ENCODE measurements at places on chromosomes 6 and 20.

- H3K27me3 ChIP-seq = no peaks in the 10 kb centered on the region
- H3K4me3 ChIP-seq = peak within 1 kb of the TSS; percentile 92
- H3K36me3 ChIP-seq = no peaks in the 10 kb centered on the region
- peak within 1 kb of the TSS; percentile 89 for H3K27ac ChIP-seq
These were observed at the start of gene DNAAF9 for GRCh38 chr20:3407040-3407770. TSS of gene DNAAF9 (minus strand) at chr20:3407669. CDS start at chr20:3407557, 112 bp downstream.

DNA sequence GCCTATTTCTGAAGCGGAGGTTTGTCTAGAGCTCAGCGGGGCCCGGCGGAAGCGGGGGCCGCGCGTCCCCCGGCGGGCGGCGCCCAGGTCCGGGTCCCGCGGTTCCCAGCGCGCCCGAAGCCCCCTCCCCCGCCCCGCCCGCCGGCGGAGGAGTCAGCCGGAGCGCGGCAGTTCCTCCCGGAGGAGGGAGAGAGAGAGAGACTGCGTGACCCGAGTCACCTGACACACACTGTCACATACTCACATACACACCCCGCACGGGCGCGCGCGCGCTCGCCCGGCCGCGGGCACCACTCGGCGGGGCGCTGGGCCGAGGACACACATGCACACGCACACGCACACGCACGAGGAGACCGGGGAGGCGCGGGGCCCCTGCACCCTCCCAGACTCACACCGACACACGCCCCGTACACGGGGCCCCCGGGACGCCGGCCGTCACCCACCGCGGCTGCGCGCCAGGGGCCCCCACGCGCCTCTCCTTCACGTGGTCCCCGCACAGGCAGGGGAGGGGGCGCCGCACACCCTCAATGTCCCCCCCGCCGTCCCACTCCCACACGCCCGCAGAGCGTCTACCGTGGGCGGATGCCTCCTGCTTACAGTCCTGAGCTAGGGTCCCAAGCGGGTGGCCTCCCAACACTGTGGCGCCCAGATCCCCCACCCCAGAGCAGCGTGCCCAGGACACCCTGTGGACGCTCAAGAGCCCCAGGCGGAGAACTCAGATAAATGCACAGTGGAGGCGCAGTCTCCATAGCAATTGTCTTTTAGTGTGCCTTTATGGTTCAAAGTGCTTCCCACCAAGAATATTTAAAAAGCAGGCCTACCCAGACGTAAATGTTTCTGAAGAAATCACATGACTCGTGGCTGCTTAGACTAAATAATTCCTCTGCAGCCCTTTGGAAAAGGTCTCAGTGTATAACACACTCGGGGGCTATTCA is at the start of gene RRAGD:
TSS of gene RRAGD (minus strand) at position 203 of the 935 bp plus-strand sequence. CDS start 280 bp downstream, outside the sequence.
- H3K27ac ChIP-seq = peak within 1 kb of the TSS; percentile 77
- no peaks in the 10 kb centered on the region for H3K36me3 ChIP-seq
- H3K4me3 ChIP-seq = peak within 1 kb of the TSS; percentile 81
- no peaks in the 10 kb centered on the region for H3K27me3 ChIP-seq
- peaks cover 18% of the 10 kb centered on the region for H3K4me1 ChIP-seq

DNA sequence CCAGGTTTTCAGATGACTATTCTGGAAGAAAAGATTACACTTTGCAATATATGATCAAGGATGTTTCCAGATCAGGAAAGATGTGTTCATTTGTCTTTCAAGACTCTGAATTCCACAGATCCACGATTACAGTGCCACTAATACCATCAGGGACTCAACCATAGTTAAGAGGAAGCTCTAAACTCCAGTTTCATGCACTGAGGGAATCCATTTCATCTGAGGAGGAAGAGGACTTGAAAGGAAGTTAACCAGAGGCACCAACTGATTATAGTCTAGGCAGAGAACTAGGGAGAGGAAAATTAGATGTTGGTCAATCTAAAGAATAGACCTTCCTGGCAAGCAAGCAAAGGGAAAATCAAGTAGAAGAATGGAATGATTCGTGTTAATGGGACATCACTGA is 218.3 kb upstream of the PRDM1 start:
- H3K36me3 ChIP-seq = no peaks in the 10 kb centered on the region
- peaks cover 7% of the 10 kb centered on the region for H3K4me1 ChIP-seq
- H3K4me3 ChIP-seq = no peak overlapping the region
- H3K27ac ChIP-seq = no peak overlapping the region
- no peak for DNase-seq

DNA sequence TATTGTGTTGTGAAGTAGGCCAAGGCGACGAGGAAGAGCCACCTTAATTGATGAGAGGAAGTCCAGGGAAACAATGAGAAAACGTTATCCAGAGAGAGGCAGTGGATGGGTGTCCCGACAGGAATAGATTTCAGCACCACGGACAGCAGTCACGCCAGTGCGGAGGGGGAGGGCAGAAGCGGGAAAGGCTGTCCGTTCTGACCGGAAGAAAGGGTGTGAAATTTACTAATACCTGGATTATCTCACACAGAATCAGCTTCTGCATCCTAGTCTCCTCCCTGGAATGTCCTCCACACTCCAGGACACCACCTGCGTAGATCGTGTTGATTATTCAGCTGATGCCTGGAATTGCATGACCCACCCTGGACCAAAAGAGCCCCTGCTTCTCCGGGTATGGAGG is 7.4 kb upstream of the BPIFA3 start:
- no peak overlapping the region for H3K27ac ChIP-seq
- peak; percentile 70 for DNase-seq
- no peak overlapping the region for H3K4me3 ChIP-seq
- no peaks in the 10 kb centered on the region for H3K4me1 ChIP-seq

DNA sequence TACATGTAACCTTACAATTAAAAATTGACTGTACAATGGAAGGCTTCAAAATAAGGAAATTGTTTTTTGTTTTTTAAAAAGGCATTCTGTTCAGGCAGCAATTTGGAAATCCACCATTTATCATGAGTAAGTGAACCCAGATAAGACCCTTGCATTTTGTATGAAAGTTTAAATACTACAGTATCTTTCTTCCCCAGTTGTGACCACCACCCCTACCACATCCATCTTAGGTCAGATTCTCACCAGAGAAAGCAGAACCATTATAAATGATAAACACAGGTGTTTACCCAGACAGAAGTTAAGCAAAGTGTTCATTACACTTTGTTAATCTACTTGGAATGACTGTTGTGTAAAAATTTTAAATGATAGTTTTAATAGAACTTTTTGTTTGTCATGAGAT is 20.2 kb downstream of the SENP6 start:
- no peak for DNase-seq
- peaks cover 33% of the 10 kb centered on the region for H3K36me3 ChIP-seq
- peaks cover 26% of the 10 kb centered on the region for H3K4me1 ChIP-seq
- H3K27me3 ChIP-seq = no peaks in the 10 kb centered on the region

DNA sequence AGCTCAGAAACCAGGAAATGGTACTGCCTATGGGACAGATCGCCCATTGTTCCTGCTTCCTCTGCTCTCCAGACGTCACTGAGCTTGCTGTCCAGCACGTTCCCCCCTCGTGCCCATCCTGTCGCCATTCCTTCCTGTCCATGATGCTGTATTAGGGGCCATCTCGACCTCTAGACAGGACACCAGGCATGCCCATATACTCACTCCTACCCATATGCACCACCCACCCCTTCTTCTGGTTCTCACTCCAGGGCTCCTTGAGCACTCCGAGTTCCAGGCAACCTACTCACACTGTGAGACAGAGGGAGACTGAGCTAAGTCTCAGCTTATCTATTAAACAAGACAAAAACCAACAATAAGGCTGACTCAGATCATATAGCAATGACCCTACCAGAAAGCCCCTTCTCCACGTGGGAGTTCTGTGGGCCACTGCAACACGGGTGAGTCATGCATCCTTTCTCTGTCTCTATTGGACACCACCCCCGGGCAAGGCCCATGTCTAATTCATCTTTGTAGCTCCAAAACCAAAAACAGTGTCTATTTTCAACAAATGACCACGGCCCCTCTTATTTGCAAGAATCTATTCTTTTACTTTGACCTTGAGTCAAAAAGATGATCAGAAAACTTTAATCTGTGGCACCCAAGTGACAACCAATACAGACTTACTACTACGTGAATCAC is 65.7 kb downstream of the PSMG4 start:
- peaks cover 15% of the 10 kb centered on the region for H3K4me1 ChIP-seq
- no peak overlapping the region for H3K4me3 ChIP-seq
- peak overlapping the region; percentile 72 for H3K27ac ChIP-seq
- no peaks in the 10 kb centered on the region for H3K27me3 ChIP-seq
- no peak for DNase-seq
- no peaks in the 10 kb centered on the region for H3K36me3 ChIP-seq

GRCh38 chr6:42427871-42428270 is 23.9 kb downstream of the TRERF1 start:
- no peaks in the 10 kb centered on the region for H3K36me3 ChIP-seq
- no peaks in the 10 kb centered on the region for H3K27me3 ChIP-seq
- peaks cover 24% of the 10 kb centered on the region for H3K4me1 ChIP-seq

Measured in lower lobe of right lung (tissue), 2 donors.